ENCODE measurements at places on chromosomes 1 and 21. TPM values are rescaled to one million over a fixed set of nuclear protein-coding genes. Genes with fewer than 3 reads are reported as not detected.
A peak's percentile ranks its signal among the peaks of the same experiment; 100 is the strongest.

GRCh38 chr1:89907727-89908212, 86.9 kb downstream of the LRRC8D start:
- no peak for DNase-seq

DNA sequence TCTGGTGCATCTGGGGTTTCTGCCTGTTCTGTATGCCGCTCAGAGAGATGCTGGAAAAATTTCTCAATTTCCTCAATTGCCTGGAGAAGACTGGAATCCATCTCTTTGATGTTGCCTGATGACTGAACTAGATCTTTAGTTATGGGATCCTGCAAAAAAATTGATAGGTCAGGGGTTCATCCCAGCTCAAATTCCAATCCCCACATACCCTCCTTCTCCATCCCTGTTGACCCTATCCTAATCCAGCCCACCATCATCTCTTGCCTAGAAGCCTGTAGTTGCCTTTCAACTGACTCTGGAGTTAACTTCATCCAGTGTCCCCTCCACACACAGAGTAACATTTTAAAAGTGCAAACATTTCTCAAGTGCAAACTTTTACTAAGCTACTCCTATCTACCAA, at the start of gene KLF18:
Gene KLF18 (minus strand): TSS at position 101 of the 400 bp plus-strand sequence. CDS start 0 bp downstream, at position 101.
- DNase-seq = no peak

GRCh38 chr1:35269201-35269988, 886 bp downstream of the ZMYM4 start:
- peak; percentile 17 for DNase-seq

DNA sequence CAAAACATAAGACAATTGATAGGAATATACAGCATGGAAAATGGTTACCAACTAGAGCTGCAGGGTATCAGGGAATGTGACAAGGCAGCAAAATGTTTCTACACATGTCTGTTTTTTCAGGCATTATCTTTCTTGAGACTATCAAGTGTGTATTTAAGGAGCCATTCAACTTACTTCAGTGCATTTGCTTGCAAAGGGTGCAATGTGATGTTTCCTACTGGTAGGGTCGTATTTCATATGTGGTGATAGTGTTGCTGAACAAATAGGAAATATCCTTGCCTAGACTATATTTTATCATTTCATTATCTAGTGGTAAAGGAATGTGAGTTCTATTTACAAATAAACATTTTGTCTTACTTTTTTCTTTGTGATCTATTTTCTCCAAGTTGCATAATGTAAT, 42.4 kb downstream of the PTPRC start:
- no peak for DNase-seq

- DNase-seq = no peak
These were observed 175.9 kb downstream of the PRDM16 start for GRCh38 chr1:3244927-3245315.

DNA sequence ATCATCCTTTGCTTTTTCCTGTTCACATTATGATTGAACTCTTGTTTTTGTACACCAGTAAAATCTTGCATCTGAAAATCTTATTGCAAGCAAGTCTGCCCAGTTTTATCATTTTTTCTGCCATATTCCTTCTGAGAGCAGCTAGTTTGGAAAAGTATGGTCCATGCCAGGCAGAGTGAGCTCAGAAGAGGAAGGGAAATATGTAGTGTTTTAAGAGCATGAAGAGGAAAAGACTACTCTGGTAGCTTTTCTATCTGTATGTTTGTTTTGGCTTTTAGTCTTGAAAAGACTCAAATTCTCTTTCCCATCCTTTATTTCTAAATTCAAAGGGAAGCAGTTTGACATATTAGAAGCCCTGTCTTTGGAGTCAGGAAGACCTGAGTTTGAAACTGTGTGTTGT, 125.8 kb downstream of the NFIA start:
- DNase-seq = no peak

DNA sequence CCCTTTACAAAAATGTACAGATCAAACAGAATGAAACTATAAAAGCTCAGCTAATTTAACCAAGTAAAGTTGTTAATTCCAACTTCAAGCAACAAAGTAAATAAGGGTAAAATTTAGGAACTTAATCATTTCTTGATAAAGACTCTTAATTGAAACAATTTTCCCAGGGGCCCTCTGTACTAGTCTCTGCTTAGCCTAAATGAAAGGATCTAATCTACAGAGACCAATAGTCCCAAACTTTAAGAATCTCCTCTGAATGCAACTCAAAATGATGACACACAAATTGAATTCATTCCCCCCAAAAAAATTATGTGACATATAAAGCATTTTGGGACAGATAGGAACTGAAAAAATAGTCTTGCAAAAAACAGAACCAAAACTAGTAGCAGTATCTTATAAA, 16.6 kb downstream of the EYA3 start:
- no peak for DNase-seq

DNA sequence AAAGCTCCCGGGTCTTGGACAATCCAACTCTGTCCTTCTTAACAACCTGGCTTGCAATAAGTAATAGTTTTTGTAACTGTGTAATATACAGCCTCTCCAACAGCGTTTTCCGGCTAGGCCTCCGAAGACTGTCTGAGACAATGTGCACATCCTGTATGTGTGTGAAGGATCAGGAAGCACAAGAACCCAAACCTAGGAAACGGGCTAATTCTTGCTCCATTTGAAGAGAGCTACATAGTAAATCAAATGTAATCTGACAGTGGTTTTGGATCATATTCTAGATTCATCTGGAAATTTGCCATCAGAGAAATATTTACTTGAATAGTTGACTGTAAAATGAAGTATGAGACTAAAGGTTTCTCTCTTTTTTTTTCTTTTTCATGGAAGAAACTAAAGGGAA, 1.2 kb downstream of the GPR52 start:
- no peak for DNase-seq

DNA sequence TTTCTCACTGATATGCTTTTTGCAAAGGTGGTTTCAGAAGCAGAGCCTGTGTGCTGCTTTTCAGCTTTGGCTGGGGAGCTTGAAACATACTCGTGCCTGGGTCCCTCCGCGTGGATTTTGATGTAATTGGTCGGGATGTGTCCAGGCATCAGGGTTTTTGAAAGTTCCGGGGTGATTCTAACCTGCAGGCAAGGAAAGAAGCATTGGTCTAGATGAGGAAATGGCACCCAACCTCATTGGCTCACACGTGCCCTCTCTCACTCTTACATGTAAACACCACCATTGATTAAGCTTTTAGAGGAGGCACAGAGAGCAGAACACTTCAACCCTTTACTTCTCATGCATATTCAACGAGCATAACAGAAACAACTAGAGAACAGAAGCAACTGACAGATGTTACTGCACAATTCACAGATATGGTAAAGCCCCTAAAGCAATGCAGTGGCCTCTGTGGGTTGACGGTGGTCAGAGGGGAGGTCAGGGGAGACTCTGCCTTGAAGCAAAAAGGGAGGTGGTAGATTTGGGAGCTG, 112.1 kb downstream of the TLR5 start:
- no peak for DNase-seq

Gene COL6A1
- total RNA-seq = 193 TPM

Gene FCGR2B
- total RNA-seq = 0.52 TPM

Gene OR2AJ1
- not detected for total RNA-seq

All from hepatocyte (in vitro differentiated cells).